ENCODE measurements at places on chromosomes 16 and 17.

DNA sequence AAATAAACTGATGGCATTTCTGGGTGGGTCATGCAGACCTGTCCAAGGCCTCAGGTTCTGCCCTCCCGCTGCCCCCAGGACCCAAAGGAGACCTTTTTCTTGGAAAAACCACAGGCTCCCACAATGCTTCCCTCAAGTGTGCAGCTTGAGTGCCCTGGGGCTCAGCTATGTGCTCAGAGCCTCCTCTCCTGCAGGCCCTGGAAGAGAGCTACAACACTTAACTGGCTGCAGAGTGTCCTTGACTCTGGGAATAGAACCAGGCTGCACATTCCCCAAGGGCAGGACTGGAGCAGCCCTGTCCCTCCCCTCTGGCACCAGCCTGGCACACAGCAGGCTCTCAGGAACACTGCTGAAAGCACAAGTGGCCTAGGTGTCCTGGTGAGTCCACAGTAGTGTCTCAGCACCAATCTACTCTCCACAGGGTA lies 4.8 kb upstream of the SREBF1 start:
- DNase-seq = no peak

- DNase-seq = no peak
Measured at GRCh38 chr16:7497691-7498090, 165.0 kb downstream of the RBFOX1 start.

- DNase-seq = no peak
Measured at GRCh38 chr16:21702276-21702675, 38.5 kb downstream of the OTOA start.

- no peak for DNase-seq
Measured at GRCh38 chr17:15660077-15660476, 24.0 kb downstream of the TRIM16 start.

- no peak for DNase-seq
Measured at GRCh38 chr17:47368262-47368661, 44.5 kb downstream of the EFCAB13 start.

- no peak for DNase-seq
Measured at GRCh38 chr16:25078386-25078978, 33.1 kb upstream of the LCMT1 start.

GRCh38 chr16:24075931-24076716 lies 180.0 kb upstream of the CACNG3 start:
- DNase-seq = no peak

DNA sequence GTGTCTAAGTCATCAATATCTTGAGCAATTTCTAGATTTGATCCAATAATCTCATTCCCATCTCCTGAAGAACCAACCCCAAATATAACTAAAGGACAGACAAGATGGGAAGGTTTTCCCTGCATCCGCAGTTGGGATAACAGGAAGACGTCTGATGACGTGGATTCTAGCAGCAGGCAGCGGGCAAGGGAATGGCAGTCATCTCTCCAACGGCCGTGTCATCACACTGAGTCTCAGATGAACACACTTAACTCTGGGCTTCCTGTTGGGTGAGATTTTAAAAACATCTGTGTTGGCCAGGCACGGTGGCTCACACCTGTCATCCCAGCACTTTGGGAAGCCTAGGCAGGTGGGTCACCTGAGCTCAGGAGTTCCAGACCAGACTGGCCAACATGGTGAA lies 20.9 kb upstream of the TIMP2 start:
- no peak for DNase-seq

- no peak for DNase-seq
Measured at GRCh38 chr16:84475643-84476240, 28.7 kb downstream of the MEAK7 start.

- DNase-seq = no peak
Measured at GRCh38 chr16:54446639-54447038, 160.1 kb upstream of the IRX3 start.

DNA sequence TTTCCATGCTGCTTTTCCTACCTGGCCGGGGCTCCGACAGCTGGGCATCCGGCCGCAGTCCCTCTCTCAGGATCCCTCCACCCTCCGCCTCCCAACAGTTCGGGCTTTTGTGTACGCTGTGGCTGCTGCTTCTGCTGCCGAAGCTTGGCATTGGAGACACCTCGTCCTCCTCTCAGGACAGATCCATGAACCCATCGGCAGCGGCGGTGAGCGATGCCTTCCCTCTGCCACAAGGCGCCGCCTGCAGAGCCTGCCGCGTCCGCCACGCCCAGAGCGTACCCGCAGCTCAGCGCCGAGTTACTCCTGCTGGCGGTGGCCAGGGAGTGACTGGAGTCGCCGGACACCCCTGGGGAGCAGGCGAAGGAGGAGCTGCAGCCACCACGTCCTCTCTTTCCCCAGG lies 2032.8 kb downstream of the TP53TG3F start:
- DNase-seq = no peak

- DNase-seq = no peak
Measured at GRCh38 chr17:21288571-21289017, 4.1 kb downstream of the MAP2K3 start.

DNA sequence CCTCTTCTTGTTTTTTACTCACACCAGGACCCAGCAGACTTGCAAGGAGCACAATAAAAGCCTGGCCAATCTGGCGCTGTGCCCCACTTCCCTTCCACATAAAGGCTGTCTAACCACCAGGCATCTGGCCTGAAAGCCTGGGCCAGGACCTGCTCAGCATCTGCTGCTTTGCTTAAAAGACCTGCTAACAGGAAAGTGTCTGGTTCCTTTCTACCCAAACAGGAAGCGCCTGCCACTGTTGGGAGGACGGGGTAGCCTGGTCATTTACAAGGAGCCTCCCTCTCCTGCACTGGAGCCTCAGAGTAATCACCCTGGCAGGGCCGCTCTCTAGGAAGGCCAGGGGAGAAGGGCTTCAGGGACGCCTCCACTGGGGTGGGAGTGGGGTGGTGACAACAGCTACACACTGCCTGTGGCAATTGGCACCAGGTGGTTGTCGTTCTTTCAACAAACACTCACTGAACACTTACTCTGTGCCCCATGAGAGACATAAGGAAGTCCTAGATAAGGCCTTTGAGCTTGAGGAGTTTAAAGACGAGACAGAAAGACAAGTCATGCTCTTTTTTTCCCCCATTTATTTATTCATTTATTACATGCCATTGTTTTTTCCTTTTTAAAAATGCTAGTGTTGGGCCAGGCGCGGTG lies 6.3 kb upstream of the MMP28 start:
- DNase-seq = no peak

- DNase-seq = no peak
Measured at GRCh38 chr16:11609474-11610120, 22.9 kb upstream of the LITAF start.

- no peak for DNase-seq
Measured at GRCh38 chr16:55349867-55350266, 25.9 kb downstream of the IRX6 start.

DNA sequence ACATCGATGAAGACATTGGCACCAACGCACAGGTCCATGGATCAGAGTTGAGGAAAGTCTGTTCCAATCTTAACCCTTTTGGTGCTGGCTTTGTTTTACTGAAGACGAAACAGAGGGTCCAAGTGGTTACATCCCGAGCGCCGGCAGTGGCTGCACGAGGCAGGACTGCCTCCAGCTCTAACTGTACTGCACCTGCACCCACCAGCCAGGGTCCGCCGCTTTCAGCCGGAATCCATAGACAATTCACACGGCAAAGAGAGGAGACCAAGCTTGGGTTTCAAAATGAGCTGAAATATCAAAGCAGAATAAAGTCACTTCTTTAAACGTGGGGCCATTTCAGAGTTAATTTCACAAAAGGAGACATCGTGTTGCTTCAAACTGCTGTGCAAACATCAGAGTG lies 21.2 kb upstream of the ZC3H18 start:
- DNase-seq = no peak

- no peak for DNase-seq
Measured at GRCh38 chr16:61074324-61074723, 961.9 kb downstream of the CDH8 start.

DNA sequence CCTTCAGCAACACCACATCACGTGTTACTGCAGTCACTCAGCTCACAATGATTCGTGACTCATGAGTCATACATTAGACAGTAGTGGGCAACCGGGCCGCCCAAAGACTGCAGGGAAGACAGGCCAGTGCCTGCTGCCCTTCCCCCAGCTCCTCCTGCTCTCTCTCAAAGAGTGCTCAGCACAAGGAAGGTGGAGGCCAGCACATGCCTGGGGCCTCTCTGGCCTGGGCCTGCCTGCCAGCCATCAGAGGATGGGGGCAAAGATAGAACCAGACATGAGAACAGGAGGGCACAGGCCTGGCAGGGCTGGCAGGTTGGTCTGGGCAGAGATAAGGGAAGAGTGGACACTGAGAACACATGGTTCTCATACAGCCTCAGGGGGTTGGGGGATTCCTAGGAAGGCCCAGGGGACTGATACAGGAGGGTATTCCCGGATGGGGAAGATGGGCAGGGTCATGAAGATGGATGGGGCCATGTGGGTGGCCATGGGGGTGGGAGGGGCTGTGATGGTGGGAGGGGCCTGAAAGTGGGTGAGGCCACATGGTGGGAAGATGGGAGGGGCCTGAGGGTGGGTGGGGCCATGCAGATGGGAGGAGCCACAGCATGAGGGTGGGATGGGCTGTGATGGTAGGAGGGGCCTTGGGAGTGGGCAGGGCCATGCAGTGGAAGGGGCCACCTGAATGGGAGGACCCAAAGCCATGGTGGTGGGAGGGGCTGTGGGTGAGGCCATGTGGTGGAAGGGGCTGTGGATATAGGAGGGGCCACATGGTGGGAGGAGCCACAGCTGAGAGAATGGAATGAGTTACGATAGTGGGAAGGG lies 29.0 kb downstream of the KATNB1 start:
- DNase-seq = peak; percentile 95

DNA sequence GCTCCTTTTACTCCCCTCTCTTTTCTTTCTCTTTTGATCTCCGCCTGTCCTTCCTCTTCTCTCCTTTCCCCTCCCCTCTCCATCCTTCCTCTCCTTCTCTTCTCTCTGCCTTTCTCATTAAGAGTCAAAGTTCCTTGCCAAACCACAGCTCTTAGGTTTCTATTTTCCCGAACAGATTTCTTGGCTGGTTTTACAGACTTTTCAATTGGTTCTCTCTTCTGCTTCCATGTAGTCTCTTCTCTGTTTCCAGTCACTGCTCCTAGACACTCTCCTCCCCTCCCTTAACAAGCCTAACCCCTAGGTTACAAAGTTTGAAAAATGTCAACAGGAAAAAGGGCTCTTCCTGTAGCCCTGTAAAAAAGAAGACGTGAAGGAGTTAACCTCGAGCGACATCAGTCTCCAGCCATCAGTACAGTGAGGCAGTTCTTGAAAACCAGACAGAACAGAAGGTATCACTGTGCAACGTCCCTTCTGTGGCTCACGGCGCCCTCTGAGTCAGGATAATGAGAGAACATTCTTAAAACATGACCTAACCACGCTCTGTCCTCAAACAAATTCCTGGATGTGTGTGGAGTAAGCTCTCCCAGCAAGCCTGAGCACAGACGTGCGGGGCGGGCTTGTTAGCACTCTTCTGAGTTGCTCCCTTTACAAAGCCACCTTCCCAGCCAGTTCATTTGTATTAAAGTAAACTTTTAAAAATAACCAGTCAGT lies 11.6 kb upstream of the MARCHF10 start:
- DNase-seq = no peak

DNA sequence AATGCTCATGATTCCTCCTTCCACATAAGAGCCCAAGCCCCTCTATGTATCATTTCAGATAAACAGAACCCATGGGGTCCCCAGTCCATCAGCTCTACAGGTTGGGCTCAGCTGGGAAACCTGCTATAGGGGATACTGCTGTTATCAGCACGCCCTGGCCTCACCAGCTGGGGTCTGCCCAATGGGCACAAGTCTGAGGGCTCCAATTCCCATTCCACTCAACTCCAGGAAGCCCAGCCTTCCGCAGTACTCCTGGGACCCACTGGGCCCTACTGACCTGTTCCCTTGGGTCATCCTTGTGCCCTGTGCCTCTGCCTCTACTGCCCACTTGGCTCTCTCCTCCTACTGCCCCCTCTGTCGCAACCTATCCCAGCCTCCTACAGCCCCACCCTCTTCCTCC lies 16.2 kb upstream of the XYLT2 start:
- DNase-seq = no peak

GRCh38 chr16:85640585-85640984 lies 27.5 kb downstream of the GSE1 start:
- DNase-seq = no peak

- DNase-seq = peak; percentile 77
Measured at GRCh38 chr17:63911657-63912100, 621 bp upstream of the CSHL1 start.

DNA sequence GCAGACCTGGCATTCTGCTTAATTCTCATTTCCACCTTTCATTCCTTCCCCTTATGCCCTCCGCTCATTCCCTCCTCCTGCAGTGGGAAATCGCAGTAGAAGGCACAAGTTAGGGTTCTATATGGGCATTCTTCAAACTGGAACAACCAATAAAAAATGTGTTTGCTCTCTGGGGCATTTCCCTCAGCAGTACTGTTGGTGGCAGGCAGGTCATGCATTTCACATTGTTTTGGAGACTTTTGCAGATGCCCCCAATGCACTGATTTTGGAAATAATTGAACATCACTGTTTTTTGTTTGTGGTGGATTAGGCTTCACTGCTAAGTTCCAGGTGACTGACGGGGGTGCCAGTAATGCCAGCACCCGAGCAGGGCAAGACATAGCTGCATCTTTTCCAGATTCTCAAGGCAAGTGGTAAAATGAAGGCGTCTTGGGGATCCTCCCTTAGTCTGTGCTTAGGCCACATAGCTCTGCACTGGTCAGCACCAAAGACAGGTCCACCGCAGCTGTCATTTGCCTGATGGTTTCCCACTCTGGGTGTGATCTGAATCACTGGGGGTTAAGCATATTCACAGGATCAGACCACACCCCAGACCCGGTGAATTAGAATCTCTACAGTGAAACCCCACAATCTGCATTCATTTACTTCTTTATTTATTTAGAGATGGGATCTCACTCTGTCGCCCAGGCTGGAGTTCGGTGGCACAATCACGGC lies 304.5 kb downstream of the CPPED1 start:
- DNase-seq = no peak

DNA sequence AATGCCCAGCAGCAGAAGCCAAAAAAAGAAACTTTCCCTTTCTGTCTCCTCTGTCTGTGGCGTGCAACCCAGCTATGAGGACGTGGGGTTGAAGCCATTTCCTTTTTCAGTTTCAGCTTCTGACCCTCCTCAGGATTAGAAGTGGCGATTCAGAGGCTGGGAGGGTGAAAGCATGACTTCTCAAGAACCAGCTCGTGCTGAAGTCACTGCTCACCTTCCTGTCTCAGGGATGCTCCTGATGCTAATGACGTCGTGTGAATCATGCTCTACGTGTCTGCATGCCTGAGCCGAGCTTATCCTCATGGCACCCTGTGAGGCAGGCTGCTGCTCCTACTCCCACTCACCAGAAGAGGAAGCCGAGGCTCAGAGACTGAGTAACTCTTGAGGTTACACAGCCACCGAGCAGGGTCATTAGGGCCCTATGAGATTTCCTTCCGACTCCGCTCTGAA lies 5.7 kb upstream of the LPO start:
- peak; percentile 16 for DNase-seq

Measured in WTC11 (cell line).